Spleen (tissue), 13 donors: ENCODE measurements at places on chromosomes 5 and 9. TPM values are rescaled to one million over a fixed set of nuclear protein-coding genes. Genes with fewer than 3 reads are reported as not detected.

POU5F2 gene
- total RNA-seq = 4.6 TPM

PCSK1 gene
- total RNA-seq = not detected

SH3RF2 gene
- total RNA-seq = 0.40 TPM

DNA sequence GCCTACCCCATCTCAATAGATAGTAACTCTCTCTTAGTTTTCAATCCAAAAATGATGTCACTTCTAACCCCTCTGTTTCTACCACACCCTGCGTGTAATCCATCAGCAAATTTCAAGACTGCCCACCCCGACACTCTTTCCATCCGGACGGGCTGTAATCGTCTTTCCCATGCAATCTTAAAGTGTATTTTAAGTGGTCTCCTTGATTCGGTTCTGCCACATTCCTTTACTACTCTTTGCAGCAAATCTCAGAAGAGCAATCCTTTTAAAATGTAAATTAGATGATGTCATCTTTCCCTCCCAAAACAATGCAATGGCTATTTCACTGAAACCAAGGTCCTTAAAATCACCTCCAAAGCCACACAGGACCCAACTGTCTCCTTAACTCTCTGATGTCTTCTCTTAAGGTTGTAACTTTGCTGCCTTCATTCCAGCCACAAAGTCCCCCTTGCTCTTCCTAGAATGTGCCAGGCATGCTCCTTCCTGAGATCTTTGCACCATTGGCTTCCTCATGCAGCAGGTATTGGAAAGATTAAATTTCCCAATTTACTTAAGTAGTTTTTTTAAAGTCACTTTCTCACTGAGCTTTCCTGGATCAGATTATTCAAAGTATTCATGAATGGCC lies 932.5 kb upstream of the WWC1 start:
- DNase-seq = no peak

ELAVL2 gene
- total RNA-seq = not detected

HARS1 gene
- 46.0 TPM for total RNA-seq

DNA sequence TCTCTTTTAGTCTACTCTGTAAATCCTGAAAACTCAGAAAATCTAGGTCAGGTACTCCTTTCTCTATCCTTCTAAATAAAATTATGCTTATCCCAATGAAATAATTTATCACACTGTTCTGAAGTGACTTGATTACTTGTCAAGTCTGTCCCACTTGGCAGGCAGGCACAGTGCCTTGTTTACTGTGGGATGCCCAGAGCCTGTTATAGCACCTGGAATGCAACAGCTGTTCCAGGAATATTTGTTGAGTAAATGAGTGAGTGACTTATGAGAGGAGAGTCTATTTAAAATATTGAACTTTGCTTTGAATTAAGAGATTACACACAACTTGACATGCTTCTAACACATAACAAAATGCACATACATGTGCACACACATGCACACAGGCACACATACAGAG lies 130.0 kb downstream of the MPDZ start:
- no peak for DNase-seq

DNA sequence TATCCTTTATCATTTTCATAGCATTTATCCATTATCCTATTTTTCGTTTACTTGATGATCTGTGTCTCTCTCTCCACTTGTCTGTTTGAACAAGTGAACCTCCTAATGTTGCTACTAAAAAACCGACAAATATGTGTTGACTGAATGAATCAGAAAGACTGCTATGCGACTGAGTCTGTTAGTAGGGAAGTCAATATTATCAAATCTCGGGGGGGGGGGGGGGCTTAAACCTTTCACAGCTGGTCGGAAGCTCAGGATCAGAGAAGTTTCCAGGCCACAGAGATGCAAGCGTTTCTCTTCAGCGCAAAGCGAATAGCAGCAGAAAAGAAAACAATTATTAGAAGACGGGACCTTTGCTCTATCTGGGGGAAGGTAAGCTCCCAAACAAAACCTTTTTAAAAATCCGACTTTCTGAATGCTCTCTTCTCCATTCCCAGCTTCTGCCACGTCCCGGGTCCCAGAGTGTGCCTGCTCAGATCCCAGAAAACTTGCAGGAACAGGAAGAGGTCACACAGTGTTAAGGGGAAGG lies 412 bp downstream of the RIOK2 start:
- no peak for DNase-seq

DNA sequence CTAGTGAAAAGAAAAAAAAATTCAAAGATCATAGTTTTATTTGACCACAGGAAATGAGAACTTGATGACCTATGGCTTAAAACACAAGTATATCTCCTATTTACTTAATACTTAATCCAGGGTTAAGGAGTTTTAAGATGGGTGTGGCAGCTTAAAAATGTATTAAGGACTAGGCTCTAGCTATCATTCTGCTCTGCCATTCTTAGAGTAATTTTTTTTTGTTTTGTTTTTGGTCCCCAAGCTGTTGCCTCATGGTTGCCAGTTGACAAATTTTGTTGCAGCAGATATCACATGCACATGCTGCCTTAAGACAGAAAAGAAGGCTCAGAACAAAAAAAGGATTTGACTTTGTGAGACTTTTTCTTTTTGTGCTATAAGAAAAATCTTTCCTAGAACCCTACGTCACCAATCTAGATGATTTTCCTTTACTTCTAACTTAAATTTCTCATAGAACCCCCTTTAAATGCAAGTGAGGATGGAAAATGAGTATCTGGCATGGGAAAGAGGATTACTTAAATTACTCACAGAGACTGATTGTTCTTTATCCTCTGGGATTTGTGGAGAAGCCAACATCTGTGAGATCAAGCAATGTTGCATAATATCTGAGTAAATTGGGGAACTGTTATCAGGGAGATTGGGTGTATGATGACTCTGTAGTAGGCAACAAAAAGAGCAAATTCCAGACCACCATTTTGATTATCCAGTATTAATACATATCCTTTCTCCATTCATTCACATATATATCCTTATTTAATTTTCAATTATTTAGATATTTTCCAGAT lies 364.7 kb upstream of the CD180 start:
- DNase-seq = no peak

DNA sequence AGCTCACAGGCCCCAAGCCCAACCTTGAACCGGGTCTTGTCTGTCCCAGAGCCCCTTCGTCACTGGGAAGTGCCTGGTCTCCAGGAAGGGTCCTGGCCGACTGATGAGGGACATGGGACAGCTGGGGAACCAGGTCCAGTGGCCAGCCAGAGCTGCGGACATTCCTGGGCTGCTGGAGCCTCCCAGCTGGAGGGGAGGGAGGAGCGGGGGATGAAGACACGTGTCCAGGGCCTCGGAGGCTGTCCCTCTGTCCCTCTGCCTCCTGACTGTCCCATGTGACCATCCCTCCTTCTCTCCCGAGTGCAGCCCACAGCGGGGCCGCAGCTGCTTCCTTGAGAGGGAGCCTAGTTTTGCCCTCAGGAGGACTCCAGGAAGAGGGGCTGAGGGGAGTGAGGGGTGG lies 41.7 kb upstream of the UBAC1 start:
- no peak for DNase-seq

DNA sequence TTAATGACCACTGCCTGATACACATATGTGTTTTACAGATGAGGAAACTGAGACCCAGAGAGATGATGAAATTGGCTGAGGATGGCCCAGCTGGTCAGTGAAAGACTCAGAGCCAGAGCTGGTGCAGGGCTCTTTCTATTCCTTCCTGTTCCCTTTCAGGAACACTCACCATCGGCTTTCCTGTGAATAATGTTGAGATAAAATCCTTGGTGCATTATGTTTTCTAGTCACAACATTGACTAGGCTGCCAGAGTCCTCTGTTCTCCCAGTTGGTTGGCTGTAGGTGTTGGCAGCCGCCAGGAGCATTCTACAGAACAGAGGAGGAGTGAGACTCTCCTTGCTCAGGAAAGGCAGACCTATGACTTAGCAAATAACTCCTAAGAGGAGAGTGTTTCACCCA lies 14.8 kb downstream of the TGFBI start:
- no peak for DNase-seq

DNA sequence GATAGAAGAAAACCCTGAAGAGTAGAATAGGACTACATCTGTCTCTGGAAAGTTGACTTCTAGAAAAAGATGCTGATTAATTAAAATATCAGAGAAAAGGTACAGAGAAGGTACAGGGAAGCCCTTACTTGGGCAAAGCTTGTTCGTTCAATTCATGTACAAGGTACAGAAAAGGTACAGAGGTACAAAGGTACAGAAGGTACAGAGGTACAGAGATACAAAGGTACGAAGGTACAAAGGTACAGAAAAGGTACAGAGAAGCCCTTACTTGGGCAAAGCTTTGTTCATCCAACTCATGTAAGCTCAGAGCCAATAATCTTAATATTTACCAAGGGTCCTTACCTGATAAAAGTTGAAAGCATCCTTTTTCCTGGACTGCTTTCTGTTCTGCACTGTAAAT lies 182.3 kb downstream of the PCSK1 start:
- DNase-seq = no peak

DNA sequence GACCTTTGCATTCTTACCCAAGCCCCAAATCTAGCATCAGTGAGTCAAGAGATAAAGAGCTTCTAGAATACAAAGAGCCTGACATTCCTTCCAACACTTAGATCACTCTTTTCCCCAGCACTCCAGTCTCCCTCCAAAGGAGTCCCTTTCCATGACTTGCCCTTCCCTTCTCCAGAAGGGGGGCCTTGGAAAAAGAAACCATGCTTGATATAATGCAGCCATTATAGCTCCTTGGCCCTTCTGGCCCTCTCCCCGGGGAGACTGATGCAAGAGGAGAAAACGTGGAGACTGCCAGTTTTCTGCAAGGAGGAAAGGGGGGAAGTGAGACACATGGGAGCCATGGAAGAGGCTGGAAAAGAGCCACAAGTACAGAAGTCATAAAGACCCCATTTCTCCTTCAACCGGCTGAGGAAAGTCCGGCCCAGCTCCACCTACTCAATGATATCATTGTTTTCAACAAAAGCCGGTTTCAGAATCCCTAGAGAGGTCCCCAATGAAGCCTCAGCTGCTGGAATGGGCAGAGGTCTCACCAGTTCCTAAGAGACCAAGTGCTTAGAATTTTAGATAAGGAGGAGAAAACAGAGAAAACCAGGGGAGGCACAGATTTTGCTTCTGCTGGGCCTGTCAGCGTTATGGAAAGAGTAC lies 29.0 kb downstream of the ADAM19 start:
- no peak for DNase-seq

GRCh38 chr5:148228392-148228984 lies 9.8 kb upstream of the MARCOL start:
- no peak for DNase-seq

GRCh38 chr5:146091881-146092280 lies 13.5 kb downstream of the PLAC8L1 start:
- no peak for DNase-seq

CPLANE1 gene
- 25.5 TPM for total RNA-seq

CNTNAP3B gene
- total RNA-seq = 8.4 TPM

DNA sequence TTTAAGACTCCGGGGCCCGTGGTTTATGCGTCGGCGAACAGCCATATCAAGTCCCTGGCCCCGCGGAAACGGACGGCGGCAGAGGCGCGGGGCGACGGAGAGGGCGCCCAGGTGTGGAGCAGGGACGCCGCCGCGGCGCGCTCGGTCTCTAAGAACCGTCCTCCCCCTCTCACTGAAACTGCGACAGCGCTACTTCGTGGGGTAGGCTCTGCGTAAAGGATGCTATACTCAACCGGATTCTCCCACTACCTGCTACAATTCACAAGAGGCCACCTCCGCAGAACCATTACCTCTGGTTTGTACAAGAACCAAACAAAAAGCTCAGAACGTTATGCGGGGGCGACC lies 404 bp downstream of the MRNIP start:
- peak; percentile 89 for DNase-seq

RANBP3L gene
- total RNA-seq = not detected

DNA sequence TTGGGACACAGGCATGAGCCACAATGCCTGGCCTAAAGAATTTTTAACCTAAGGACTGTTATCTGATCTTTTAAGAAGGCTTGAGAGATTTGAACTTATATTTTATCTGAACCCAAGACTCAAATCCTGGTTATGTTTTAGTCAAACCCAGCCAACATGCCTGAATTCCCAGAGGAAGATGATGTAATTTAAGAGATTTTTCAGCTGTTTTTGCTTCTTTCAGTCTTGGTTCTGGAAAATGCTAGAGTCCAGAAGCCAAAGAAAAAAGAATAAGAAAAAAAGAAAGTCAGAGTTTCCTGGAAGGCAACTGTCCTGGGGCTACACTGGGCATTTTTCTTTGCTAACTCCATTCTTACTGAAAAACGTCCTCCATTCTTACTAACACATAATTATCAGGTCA lies 85.8 kb downstream of the SNX18 start:
- no peak for DNase-seq

- no peak for DNase-seq
Measured at GRCh38 chr5:6829150-6829784, 116.0 kb downstream of the TENT4A start.

GRCh38 chr9:22425551-22425950 lies 21.1 kb upstream of the DMRTA1 start:
- no peak for DNase-seq
